Urinary bladder (tissue), 4 donors: ENCODE measurements at places on chromosomes 11 and 22. TPM values are rescaled to one million over a fixed set of nuclear protein-coding genes. Genes with fewer than 3 reads are reported as not detected.

OR2AG2 gene
- total RNA-seq, result 0.26 TPM

DNA sequence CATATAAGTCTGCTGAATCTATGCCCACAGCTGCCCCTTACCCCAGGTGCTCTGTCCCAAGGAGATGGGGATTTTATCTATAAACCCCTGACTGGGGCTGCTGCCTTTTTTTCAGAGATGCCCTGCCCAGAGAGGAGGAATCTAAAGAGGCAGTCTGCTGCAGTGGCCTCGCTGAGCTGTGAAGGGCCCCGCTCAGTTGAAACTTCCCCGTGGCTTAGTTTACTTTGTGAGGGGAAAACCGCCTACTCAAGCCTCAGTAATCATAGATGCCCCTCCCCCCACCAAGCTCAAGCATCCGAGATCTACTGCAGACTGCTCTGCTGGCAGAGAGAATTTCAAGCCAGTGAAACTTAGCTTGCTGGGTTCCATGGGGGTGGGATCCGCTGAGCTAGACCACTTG, 7.4 kb upstream of the SCGB1D4 start:
- no peak for DNase-seq

DNA sequence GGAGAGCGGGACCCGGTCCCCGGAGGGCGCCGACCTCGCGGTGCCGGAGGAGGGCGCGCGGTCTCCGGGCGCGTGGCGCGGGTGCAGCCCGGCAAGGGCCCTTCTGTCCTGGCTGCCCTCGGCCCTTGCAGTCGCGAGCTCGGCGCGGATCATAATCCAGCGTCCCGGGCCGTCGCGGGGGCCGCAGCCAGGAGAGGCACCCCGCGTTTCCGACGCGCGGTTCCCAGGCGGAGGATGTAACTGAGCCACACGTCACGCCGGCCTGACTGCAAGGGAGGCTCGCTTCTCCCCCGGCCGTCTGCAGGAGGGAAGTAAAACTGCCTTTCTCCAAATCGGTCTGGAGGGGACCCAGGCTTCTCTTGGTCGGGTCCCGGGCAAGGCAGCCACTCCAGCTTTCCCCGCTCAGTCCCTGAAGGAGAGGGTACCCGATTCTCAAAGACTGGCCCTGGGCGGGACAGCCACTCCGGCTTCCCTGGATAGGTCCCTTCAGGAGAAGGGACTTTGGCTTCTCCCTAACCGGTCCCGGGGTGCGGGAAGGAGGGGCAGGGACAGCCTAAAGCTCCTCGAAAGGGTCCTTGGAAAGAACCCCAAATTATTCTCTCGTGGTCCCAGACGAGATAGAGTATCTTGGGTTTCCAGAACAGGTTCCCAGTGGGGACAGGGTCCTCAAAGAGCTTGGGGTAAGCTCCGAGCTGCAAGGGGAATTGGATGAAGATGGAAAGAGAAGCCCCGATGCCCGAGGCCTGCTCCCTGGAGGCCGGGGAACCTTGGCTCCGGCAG, 836 bp downstream of the SPON1 start:
- no peak for DNase-seq

DNA sequence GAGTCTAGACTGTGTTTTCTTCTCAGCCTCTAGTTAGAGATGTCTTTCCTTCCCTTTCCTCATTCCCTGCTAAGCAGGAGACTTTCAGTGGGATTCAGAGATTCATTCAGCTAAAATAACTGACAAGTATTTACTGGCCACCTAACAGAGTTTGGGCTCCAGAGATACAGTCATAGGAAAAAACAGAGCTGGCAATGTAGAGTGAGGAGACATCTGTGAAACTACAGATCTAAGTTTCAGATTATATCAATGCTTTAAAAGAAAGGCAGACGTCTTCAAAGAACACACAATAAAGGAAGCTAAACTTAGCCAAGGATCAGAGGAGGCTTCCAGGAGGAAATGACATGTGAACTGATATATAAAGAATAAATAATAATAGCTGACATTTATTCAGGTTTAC, 355.6 kb upstream of the DDI1 start:
- no peak for DNase-seq

KLHL35 gene
- 1.7 TPM for total RNA-seq

DNA sequence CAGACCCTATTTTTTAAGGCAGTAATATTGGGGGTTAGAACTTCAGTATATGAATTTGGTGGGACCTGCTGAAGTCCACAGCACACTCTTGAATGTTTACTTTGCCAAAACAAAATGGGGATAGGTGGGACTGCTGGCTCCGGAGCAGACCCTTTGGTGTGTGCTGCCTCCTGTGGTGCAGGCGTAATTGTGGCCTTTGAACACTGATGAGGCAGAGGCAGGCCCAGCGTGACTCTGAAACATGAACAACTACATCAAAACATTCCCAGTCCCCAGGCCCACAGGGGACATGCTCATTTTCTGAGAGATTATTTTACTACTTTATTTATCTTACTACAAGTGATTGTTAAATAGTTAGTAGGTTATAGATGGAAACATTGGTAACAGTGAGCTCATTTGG, 225.0 kb upstream of the TBCEL start:
- no peak for DNase-seq

DNA sequence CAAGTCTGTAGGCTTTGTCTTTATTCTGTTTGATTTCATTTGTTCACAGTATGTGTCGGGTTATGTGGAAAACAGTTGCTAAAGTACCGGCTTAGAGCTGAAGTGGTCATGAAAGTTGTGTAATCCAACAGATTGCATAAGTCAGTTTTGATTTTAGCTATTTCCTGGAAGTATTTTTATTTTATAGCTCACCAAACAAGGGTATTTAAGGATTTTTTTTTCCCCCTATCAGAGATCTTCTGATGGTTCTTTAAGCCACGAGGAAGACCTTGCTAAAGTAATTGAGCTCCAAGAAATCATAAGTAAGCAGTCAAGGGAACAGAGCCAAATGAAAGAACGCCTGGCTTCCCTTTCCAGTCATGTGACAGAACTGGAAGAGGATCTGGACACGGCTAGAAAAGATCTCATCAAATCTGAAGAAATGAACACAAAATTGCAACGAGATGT, 55.9 kb downstream of the PPFIA1 start:
- DNase-seq, result no peak

TEX54 gene
- not detected for total RNA-seq

CEND1 gene
- total RNA-seq, result not detected

DNA sequence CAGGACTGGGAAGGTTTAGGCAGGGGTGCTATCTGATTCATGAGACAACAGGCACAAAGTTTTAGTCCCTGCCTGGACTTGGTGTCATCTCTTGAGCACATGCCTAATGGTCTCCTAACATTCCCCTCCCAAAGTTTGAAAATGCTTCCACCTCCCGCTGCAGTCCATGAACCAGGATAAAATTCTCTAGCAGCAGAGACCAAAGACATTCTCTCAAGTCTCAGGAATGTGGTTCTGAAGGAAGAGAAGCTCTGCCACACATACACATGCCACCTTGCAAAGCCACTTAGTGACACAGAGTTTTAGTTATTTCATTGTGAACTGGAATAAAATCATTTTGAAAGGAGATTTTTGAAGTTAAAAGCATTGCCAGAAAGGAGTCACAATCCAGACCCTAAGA, 15.5 kb downstream of the OR51B6 start:
- DNase-seq, result no peak

DNA sequence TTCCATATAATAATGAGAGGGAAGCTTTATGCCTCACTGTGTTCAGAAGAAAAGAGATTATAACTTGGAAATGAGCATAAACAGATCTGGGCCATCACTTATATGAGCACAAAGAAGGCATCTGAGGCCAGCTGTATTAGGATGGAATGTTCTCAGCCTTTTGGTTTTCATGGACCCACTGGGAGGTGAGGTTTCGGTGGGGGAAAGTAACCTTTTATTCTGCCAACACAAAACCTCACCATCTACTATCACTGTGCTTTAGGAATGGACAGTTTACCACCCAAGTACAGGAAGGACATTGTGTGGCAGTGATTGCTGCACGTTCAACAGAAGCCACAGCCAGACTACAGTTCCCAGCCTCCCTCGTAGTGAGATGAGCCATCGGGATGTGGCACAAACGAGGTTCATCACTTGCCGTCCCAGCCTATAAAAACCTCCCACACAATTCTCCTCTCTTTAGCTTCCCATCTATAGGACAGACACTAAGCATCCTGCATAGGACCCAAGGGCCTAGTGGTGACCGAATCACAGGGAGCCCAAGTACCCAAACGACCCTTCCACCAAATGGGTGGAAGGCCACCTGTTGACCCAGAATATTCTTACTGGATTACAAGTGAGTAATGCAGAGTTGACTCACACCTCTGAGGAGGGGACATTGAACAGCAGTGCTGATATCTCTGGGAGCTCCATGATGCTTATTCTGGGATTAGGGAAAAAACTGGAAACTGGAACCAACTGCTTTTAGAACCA, 121.5 kb upstream of the RAG2 start:
- DNase-seq, result no peak

- no peak for DNase-seq
Observed at GRCh38 chr11:65912845-65913244, 6.0 kb downstream of the C11orf68 start.

- DNase-seq, result no peak
Observed at GRCh38 chr22:45602004-45602733, 69.5 kb upstream of the ATXN10 start.

DNA sequence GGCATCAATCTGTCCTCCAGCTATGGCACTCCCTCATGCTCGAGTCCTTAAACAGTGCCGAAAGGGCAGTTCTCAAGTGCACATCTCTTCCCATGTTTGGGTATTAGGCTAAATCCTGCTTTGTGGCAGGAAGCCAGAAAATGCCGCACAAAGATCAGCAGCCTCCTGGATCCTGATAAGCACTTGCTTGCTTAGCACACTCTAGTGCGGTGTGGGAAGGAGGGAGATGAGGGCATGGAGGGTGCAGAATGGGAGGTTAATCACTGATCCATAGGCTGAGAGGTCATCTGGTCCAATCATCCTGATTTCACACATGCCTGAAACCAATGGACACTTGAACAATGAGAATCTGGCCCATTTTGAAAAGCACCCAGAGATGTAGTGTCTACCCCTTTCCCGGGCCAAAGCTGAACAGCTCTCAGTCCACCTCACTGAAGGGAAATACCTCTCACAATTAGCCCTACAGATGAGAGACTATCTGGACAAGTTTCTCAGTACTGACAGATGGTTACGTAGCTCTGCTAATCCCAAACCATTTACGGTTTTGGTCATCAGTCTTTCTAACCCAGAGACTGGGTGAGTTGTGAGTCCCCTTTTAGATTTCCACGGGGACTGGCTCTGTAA, 29.8 kb upstream of the CHRM4 start:
- DNase-seq, result no peak

- no peak for DNase-seq
Observed at GRCh38 chr11:47668665-47669064, 26.3 kb upstream of the MTCH2 start.

DNA sequence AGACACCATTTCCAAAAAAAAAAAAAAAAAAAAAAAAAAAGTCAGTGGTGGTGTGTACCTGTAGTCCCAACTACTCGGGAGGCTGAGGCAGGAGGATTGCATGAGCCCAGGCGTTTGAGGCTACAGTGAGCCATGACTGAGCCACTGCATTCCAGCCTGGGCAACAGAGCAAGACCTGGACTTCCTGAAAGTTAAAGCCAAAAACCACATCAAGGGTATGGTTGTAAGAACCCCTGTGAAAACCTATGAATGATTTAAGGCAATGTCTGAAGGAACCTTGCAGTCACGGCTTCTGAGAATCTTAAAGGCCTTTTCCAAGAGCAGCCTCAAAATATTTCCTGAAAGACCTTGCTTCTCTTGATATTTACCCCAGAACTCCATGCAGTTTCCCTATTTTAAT, 30.5 kb upstream of the MSANTD2 start:
- no peak for DNase-seq

GRCh38 chr11:5291207-5291838, 10.4 kb downstream of the OR51B4 start:
- DNase-seq, result no peak

OR51I1 gene
- total RNA-seq, result 0.63 TPM

DNA sequence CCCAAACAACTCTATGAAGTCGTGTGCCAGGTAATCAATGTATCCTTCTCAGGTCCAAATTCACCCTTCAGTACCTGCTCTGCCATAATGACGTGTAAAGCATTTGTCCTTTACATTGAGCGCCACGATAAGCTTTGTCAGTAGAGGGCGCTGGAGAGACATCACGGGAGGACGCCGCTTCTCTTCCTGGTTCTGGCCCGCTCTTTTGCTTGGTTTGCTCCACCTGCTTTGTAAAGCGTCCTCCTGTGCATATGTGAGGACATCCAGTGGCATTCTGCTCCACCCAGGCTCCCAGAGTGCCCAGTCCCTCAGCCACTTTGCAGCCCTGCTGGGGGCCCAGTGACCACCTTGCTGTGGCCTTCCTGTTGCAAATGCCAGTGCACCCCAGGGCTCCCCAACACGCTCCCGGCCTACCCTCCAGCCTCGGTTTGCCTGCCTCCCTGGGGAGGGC, 61.1 kb downstream of the WT1 start:
- no peak for DNase-seq

DNA sequence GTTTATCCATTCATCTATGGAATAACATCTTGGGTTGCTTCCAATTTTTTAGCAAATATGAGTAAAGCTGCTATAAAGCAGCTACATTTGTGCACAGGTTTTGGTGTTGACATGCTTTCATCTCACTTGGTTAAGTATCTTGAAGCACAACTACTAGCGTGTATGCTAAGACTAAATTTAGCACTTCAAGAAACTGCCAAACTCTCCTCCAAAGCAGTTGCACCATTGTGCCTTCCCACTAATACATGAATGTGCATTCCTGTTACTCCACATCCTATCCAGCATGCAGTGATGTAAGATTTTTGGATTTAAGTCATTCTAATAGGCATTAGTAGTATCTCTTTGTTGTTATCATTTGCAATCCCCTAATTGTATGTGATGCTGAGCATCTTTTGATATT, 230.7 kb downstream of the KCNA4 start:
- no peak for DNase-seq

PANX2 gene
- 0.63 TPM for total RNA-seq

DNA sequence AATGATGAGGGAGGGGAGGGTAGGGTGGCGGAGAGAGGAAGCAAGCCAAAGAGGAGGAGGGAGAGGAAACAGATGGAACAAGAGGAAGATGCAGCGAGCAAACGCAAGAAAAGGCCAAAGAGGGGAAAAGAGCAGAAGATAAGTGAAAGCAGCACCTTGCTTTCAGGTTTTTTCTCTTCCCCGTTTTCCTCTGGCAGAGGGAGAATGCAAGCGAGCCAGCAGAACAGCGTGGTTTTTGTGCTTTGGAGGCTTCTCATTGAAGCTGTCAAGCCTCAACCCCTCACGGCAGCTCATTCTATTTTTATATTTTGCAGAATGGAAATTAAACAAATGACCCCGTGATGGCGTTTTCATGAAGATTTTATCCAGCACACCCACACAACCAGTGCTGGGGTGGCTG, 67.1 kb upstream of the GRAMD1B start:
- no peak for DNase-seq

TRIM49 gene
- not detected for total RNA-seq

GRCh38 chr11:65662247-65662798, 393 bp downstream of the RELA start:
- no peak for DNase-seq

- DNase-seq, result no peak
Observed at GRCh38 chr22:40449676-40450035, 79.3 kb downstream of the SGSM3 start.

TXN2 gene
- 10.9 TPM for total RNA-seq

GRCh38 chr22:47050401-47051051, 288.1 kb downstream of the TBC1D22A start:
- DNase-seq, result no peak

MAJIN gene
- total RNA-seq, result not detected

KREMEN1 gene
- total RNA-seq, result 10.1 TPM

GRCh38 chr22:35719212-35719875, 1.7 kb downstream of the APOL5 start:
- no peak for DNase-seq
